ENCODE measurements at places on chromosomes 5 and 9. TPM values are rescaled to one million over a fixed set of nuclear protein-coding genes. Genes with fewer than 3 reads are reported as not detected.

DNA sequence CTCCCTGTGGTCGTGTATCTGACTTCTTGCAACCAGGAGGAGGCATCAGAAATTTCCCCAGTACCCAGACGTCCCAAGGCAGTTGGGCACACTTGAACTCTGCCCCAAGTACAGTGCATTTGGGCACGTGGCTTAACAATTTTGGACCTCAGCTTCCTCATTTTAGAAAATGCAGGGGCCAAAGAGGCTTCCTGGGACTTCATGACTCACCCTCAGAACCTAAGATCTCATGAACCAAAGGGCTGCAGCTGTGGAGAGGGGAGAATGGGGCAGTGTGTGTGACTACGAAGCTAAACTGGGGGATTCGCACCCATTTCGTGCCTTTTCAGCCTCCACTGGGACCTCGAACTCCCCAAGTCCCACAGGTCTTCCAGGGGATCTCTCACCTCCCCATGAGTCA lies 59.2 kb downstream of the SYK start:
- H3K4me3 ChIP-seq, result no peak overlapping the region
- no peaks in the 10 kb centered on the region for H3K4me1 ChIP-seq
- no peak for DNase-seq
- no peak overlapping the region for H3K27ac ChIP-seq
- no peaks in the 10 kb centered on the region for H3K27me3 ChIP-seq

The ZNF608 gene
- 11.6 TPM for total RNA-seq

The FOXD4L6 gene
- not detected for total RNA-seq

GRCh38 chr5:78912085-78912771 lies 72.9 kb downstream of the ARSB start:
- H3K4me1 ChIP-seq, result peaks cover 15% of the 10 kb centered on the region
- H3K4me3 ChIP-seq, result no peak overlapping the region
- H3K27ac ChIP-seq, result no peak overlapping the region
- H3K36me3 ChIP-seq, result no peaks in the 10 kb centered on the region
- no peaks in the 10 kb centered on the region for H3K27me3 ChIP-seq

- H3K27me3 ChIP-seq, result no peaks in the 10 kb centered on the region
- no peaks in the 10 kb centered on the region for H3K36me3 ChIP-seq
- no peak overlapping the region for H3K27ac ChIP-seq
- no peaks in the 10 kb centered on the region for H3K4me1 ChIP-seq
- DNase-seq, result no peak
These were observed 1037.1 kb upstream of the NUDT12 start for GRCh38 chr5:104599726-104600125.

DNA sequence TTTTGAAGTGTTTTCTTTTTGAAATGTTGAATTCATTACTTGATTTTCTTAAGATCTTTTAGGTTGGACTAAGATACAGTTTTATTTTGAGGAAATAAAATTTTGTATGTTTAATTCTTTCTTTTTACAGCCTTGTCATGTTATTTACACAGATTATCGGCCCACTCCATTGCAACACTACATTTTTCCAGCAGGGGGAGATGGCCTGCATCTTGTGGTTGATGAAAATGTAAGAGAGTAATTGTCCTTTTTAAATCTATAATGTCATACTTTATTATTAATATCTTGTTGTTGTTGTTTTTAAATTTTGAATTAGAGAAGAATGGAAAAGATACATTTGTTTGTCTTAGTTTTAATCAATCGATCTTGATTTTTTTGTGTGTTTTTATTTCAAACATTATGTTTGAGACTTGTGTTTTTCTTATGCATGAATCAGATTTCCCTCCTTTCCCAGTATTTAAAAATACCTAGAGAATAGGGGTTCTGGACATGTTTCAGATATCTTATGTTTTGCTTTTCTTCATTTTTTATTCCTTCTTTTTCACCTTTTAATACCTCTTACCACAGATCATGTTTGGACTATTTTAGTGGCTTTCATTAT lies 36.7 kb downstream of the MTREX start:
- DNase-seq, result peak; percentile 31
- no peak overlapping the region for H3K4me3 ChIP-seq
- H3K27ac ChIP-seq, result no peak overlapping the region
- H3K4me1 ChIP-seq, result no peaks in the 10 kb centered on the region
- no peaks in the 10 kb centered on the region for H3K27me3 ChIP-seq
- H3K36me3 ChIP-seq, result peaks cover 89% of the 10 kb centered on the region

The IER5L gene
- total RNA-seq, result 1.7 TPM

- peaks cover 21% of the 10 kb centered on the region for H3K27me3 ChIP-seq
- H3K4me3 ChIP-seq, result no peak overlapping the region
- no peak overlapping the region for H3K27ac ChIP-seq
- DNase-seq, result no peak
- H3K36me3 ChIP-seq, result no peaks in the 10 kb centered on the region
These were observed 69.3 kb downstream of the KCNIP1 start for GRCh38 chr5:170573114-170573513.

DNA sequence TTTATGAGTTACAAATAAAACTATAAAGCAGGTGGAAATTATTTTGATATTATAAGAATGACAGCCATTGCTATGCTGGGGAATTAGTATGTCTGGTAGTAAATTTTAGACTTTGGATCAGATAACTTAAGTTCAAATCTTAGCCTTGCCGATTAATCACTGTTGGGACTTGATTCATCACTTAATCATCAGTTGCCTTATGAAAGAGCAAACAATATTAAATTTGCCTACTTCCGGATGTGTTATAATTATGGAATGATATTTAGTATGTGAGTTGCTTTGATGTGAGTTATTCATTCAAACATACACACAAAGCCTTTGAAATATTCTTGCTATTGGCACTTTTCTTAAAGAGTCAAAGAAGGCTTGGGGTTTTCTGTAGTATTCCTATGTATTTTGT lies 717.7 kb downstream of the BRINP1 start:
- no peak overlapping the region for H3K4me3 ChIP-seq
- H3K27ac ChIP-seq, result no peak overlapping the region
- no peaks in the 10 kb centered on the region for H3K36me3 ChIP-seq
- DNase-seq, result no peak
- no peaks in the 10 kb centered on the region for H3K4me1 ChIP-seq
- H3K27me3 ChIP-seq, result no peaks in the 10 kb centered on the region

- H3K4me1 ChIP-seq, result peaks cover 6% of the 10 kb centered on the region
- no peaks in the 10 kb centered on the region for H3K27me3 ChIP-seq
- H3K4me3 ChIP-seq, result peak overlapping the region; percentile 74
These were observed 6.4 kb downstream of the ENG start for GRCh38 chr9:127847833-127848755.

The ACOT12 gene
- total RNA-seq, result not detected

DNA sequence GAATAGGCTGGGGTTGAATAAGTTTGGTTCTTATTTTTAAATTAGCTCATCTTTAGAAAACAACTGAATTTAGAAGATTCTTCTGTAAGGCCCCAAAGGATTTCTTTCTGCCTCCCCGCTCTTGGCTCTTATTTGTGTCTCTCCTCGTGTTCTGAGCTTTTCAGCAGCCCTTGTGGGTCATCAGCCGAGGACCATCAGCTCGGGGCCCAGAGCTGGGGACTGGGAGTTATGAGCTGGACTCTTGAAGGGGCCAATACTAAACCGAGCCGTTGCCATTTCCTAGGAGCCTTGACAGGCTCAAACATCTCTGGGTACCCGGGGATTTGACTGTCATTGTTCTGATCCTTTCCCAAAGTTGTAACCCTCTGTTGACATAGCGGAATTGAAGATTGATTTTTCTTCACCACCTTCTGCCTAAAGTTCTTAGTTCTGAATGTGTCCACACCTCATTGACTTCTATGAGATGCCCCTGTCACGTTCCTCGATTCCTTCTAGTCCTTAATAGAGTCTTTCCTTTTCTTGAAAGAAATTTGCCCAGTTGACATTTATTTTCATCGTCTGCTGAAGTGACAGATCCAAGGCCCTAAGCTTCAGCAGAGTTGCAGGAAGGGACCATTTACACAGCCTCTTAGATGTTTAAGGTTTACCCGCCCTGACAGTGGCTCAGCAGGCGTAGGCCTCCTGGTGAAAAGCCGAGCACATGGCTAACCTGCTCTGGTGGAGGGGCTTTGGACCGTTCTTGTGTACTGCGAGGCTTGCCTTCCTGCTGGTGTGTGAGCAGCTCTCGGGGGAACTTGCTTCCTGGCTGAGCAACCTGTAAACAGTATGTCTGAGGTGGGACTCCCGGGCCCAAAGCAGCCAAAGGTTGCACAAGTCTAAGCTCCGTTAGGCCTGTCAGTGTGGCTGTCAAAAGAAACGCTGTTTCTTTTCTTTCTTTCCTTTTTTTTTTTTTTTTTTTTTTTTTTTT lies 24.0 kb downstream of the ABL1 start:
- no peaks in the 10 kb centered on the region for H3K27me3 ChIP-seq
- H3K4me1 ChIP-seq, result peaks cover 18% of the 10 kb centered on the region
- H3K27ac ChIP-seq, result peak overlapping the region; percentile 61
- peaks cover 59% of the 10 kb centered on the region for H3K36me3 ChIP-seq

- H3K27ac ChIP-seq, result no peak overlapping the region
- no peaks in the 10 kb centered on the region for H3K4me1 ChIP-seq
- DNase-seq, result no peak
- no peak overlapping the region for H3K4me3 ChIP-seq
- H3K27me3 ChIP-seq, result no peaks in the 10 kb centered on the region
- H3K36me3 ChIP-seq, result no peaks in the 10 kb centered on the region
These were observed 94.8 kb downstream of the SV2C start for GRCh38 chr5:76177978-76178377.

DNA sequence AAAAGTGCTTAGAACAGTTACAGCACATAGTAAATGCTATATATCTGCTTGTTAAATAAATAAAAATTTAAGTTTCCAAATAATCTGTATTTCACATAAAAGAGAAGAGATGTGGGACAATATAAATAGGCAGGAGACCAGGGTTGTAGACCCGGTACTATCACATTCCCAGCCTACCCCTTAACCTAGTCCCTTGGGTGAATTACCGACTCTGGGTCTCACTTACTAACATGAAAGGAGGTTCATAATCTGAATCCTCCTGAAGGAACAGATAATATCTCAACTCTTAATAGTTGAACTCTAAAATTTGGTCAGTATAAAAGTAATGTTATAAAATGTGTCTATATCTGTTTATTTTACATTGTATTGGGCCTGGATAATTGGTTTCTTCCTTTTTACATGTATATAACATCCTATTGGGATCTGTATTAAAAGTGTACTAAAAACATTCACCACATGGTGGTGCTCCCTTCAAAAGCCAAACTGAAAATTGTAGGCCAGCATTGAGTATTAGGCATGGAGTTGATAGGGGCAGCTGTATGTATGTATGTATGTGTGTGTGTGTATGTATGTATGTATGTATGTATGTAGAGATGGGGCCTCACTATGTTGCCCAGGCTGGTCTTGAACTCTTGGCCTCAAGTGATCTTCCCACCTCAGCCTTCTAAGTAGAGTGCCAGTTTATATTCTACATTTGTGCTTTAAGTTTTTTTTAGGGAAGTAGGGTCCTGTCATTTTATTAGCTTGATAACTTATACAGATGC lies 64.2 kb upstream of the ABL1 start:
- no peak overlapping the region for H3K27ac ChIP-seq
- no peak for DNase-seq
- H3K4me1 ChIP-seq, result peaks cover 21% of the 10 kb centered on the region

GRCh38 chr9:35489313-35490154 lies at the start of gene RUSC2:
RUSC2 (plus strand) TSS chr9:35490111; CDS start chr9:35546522, 56,411 bp downstream.
- peak; percentile 92 for DNase-seq
- peak within 1 kb of the TSS; percentile 89 for H3K4me3 ChIP-seq
- no peaks in the 10 kb centered on the region for H3K27me3 ChIP-seq
- H3K27ac ChIP-seq, result peak within 1 kb of the TSS; percentile 99
- no peaks in the 10 kb centered on the region for H3K36me3 ChIP-seq

The CSF2 gene
- total RNA-seq, result not detected

The PTCD2 gene
- 30.8 TPM for total RNA-seq

- H3K4me3 ChIP-seq, result no peak overlapping the region
- no peak for DNase-seq
- no peaks in the 10 kb centered on the region for H3K36me3 ChIP-seq
- H3K4me1 ChIP-seq, result no peaks in the 10 kb centered on the region
- no peak overlapping the region for H3K27ac ChIP-seq
These were observed 43.2 kb downstream of the RGMB start for GRCh38 chr5:98816582-98817222.

- no peaks in the 10 kb centered on the region for H3K27me3 ChIP-seq
- H3K4me1 ChIP-seq, result peaks cover 10% of the 10 kb centered on the region
- H3K4me3 ChIP-seq, result no peak overlapping the region
These were observed 95.9 kb upstream of the TNC start for GRCh38 chr9:115213818-115214334.

DNA sequence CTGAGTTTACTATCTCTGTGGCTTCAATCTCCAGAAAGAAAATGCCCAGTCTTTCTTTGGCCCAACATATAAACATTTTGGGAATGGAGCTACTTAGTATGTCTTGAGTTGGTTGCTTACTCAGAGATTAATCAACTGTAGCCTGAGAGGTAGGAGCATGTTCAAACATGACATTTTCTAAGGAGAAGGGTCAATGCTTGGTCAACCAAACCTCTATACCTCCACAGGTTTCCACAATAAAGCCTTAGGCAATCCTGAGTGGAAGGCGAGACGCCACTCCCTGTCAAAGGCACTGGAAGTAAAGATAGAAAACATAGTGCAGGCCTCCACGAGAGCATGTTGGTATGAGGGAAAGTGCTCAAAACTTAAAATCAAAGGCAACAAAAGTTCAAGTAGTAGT lies 411.4 kb downstream of the KCTD16 start:
- no peaks in the 10 kb centered on the region for H3K36me3 ChIP-seq
- H3K27ac ChIP-seq, result no peak overlapping the region
- no peak overlapping the region for H3K4me3 ChIP-seq
- H3K27me3 ChIP-seq, result no peaks in the 10 kb centered on the region

GRCh38 chr5:7576023-7576715 lies 180.2 kb downstream of the ADCY2 start:
- H3K4me3 ChIP-seq, result peak overlapping the region; percentile 13
- peaks cover 19% of the 10 kb centered on the region for H3K4me1 ChIP-seq
- H3K27ac ChIP-seq, result no peak overlapping the region
- no peaks in the 10 kb centered on the region for H3K27me3 ChIP-seq
- H3K36me3 ChIP-seq, result no peaks in the 10 kb centered on the region

GRCh38 chr5:179357031-179357430 lies 11.8 kb upstream of the ADAMTS2 start:
- H3K4me1 ChIP-seq, result no peaks in the 10 kb centered on the region
- no peaks in the 10 kb centered on the region for H3K36me3 ChIP-seq
- no peak for DNase-seq
- no peak overlapping the region for H3K27ac ChIP-seq

- no peaks in the 10 kb centered on the region for H3K4me1 ChIP-seq
- no peaks in the 10 kb centered on the region for H3K36me3 ChIP-seq
- no peak overlapping the region for H3K27ac ChIP-seq
- no peak overlapping the region for H3K4me3 ChIP-seq
- DNase-seq, result no peak
These were observed 229.3 kb downstream of the SLF1 start for GRCh38 chr5:94847726-94848125.

- no peak overlapping the region for H3K27ac ChIP-seq
- H3K27me3 ChIP-seq, result no peaks in the 10 kb centered on the region
- H3K4me3 ChIP-seq, result no peak overlapping the region
- H3K4me1 ChIP-seq, result no peaks in the 10 kb centered on the region
These were observed 24.2 kb downstream of the AGXT2 start for GRCh38 chr5:35023391-35024178.

The DBH gene
- total RNA-seq, result 0.30 TPM

Measured in psoas muscle (tissue), 8 donors.